Central memory CD4-positive, alpha-beta T cell (primary cell): ENCODE measurements at places on chromosomes 11 and 22.

GRCh38 chr11:17244046-17244445, 32.5 kb upstream of the NUCB2 start:
- no peak for DNase-seq

- peak; percentile 53 for DNase-seq
These were observed 82.3 kb downstream of the PDE2A start for GRCh38 chr11:72591785-72592502.

- no peak for DNase-seq
These were observed 19.2 kb downstream of the GLYATL1 start for GRCh38 chr11:58958500-58958899.

- DNase-seq, result no peak
These were observed 73.7 kb upstream of the AMOTL1 start for GRCh38 chr11:94694309-94695060.

DNA sequence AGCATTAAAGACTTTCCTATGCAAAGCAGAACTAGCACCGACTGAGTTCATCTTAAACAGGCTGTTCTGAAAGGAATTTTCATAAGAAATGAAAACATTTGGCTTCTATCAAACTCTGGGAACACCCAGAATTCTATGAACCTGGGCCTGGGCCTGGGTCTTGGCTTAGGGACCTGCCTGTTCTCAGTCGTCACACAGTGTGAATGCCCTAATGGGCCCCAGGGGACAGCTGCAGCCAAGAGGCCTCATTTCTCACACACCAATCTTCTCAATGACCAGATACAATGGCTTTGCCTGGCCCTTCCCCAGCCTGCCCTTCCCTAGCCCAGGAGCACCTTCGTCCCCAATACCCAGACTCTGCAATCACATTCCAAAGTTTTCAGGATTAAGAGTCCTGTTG, 234.9 kb upstream of the ARHGAP20 start:
- no peak for DNase-seq

DNA sequence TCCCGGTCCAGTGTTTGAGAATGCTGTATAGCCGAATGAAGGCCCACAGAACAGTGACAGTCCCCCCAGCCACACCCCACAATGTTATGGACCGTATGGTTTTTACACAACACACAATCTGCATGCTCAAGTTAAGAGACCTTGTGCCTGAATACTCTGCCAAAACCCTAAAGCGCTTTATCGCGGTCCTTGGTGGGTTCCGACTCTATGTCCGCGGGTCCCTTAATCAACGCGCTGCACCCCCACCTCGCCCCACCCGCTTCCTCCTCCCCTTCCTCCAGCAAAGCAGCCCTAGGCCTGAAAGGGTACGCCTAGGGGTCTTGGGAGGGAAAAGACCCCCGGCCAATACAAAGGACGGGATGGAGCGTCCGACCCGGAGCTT, 442 bp downstream of the COPB1 start:
- no peak for DNase-seq

- DNase-seq, result no peak
These were observed 53.0 kb downstream of the CTSC start for GRCh38 chr11:88284336-88285050.

DNA sequence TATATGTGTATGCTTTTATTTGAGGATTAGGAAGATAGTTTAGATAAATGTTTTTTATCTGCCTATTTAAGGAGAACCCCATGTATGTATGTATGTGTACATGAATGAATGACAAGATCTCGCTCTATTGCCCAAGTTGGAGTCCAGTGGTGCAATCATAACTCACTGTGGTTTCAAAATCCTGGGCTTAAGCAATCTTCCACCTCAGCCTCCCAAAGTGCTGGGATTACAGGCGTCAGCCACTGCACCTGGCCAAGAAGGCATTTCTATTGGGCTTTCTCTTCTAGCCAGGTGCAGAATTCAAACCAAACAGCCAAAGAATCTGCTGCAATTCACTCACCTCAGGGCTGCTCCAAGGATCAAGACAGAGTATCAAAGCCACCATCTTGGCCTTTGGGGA, 25.5 kb upstream of the DGKZ start:
- no peak for DNase-seq

- no peak for DNase-seq
These were observed 1233.0 kb downstream of the JRKL start for GRCh38 chr11:97622795-97623194.

- no peak for DNase-seq
These were observed 17.0 kb downstream of the NEAT1 start for GRCh38 chr11:65439331-65440181.

- no peak for DNase-seq
These were observed 20.3 kb upstream of the PHF21A start for GRCh38 chr11:46141597-46141996.

- no peak for DNase-seq
These were observed 721.8 kb downstream of the CNTN5 start for GRCh38 chr11:99742501-99742900.

GRCh38 chr11:20112291-20113148, 47.8 kb downstream of the DBX1 start:
- DNase-seq, result no peak

DNA sequence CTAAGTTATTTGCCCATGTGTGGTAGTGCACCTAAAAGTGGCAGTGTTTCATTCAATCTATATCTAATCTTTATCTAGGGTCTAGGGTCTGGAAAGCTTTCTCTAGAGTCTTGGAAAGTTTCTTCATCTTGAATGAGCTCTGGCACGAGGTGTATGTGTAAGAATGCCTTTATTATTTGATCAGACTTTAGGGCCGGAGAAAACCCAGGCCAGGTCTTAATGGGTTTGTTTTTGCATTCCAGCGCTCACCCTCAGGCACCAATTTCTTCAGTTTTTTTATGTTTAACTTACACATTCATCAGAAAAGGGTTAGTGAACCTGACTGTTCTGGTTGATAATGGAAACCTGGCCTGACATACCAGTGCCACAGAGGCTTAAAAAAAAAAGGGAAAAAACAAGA, 68.3 kb upstream of the SLN start:
- no peak for DNase-seq

DNA sequence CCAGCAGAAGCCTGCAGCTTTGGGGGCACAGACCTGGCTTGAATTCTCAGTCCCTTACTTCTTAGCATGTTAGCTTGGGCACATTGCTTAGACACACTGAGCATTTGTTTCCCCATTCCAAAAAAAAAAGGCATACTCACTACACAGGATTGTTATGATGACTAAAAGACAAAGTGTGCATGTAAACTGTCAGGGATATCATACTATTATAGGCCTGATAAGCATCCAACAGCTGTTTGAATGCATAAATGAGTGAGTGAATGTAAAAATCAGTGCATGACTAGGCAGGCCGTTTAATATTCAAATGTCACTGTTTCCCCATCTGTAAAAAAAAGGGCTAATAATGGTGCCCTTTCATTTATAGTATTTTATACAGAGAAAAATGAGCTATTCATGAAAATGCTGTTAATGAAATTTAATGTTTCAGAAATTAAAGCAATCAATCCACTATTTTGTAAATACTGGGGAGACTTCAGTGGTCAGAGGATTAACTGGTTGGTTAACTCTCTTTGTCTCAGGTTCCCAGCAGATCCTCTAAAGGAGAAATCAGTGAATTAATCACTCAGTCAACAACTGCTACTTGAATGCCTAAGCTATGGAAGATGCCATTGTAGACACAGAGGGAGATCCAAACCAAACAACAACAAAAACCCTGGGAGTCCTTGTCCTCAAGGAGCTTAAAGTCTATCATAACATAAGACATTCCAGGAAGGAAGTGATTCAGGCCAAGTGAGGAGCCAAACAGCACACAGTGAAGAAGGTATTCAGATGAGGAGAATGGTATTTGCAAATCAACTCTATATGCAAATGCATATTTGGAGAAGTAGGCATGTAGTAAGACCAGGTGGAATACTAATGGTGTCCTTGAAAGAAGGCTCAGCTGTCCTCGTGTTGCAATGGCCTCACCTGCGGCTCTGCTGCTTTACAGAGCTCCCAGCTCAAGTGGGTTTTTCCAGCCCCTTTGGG, 26.8 kb downstream of the BARX2 start:
- DNase-seq, result no peak

GRCh38 chr11:47461876-47462275, 12.9 kb upstream of the RAPSN start:
- no peak for DNase-seq

GRCh38 chr22:34783436-34783835, 282.5 kb upstream of the ISX start:
- DNase-seq, result no peak

- DNase-seq, result no peak
These were observed 85.3 kb upstream of the MYO18B start for GRCh38 chr22:25656724-25657123.

DNA sequence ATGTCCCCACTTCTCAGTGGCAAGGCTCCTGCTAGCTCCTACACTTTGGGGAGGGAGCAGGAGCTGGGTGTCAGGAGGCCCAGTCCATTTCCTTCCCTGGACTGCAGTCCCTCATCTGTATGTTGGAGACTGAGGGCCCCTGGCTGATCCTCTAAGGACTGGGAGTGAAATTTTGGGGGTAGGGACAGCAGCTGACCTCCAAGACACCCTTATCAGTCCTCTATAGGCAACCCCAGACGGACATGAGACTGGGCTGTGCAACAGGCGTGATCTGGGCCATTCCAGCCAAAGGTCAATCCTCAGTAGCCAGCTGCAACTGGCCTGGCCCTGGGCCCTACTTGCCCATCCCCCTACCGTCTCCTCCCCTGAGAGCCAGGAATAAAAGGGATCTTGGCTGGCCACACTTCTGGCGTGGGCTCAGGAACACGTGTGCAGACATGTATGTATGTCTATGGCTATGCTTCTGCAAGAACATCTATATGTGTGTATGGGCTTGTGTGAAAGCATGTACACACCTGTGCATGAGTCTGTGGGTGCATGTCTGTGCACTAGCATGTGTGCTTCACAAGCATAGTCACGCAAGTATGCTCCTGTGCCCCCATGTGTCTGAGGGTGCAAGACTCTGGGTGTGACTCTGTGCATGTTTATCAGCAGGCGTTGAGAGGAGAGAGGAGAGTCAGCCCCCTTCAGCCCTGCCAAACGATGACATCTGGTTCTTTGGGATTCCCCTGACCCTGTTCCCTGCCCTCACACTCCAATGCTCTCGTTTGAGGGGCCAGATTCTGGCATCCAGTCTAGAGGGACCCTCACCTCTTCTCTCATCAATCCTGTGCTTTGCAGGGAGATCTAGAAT, 24.6 kb upstream of the DGAT2 start:
- DNase-seq, result no peak

GRCh38 chr11:71158936-71159335, 93.4 kb downstream of the SHANK2 start:
- DNase-seq, result no peak

DNA sequence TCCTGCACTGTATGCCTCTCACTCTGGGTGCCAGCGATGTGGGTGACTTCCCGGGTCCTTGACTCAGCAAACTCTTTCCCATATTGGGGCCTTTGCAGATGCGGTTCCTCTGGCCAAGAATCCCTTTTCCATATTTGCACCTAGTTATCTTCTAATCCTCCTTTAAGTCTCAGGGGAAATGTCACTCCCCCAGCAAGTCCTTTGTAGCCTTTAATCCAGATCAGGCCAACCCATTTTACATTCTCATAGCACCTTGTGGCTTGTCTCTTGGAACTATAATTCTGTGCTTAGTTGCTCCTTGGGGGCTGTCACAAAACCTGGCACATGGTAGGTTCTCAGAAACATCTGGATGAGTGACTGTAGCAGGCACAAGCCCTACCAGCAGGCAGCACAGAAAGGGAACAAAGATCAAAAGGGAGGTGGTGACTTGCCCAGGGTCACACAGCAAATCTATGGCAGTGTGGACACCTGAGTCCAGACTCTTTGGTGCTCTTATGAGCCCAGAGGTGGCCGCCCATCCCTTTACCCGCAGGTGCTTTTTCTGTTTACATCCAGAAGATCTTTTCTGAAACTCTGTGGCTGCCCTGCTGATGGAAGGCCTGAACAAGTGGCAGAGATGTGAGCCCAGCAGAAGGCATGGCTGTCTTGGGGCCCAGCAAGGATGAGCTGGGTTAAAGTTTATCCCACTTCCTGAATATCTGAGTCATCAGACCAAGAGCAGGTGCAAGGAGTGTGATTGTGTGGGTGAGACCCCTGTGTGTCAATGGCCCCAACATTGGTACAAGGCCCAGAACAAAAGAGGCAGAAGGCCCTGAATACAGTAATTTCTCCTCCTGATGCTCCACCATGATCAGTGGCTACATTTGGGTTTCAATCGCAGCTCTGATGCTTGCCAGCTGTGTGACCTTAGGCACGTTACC, 78.6 kb upstream of the GRK3 start:
- DNase-seq, result no peak

- DNase-seq, result no peak
These were observed 24.1 kb upstream of the CHKA start for GRCh38 chr11:68145120-68145866.

GRCh38 chr22:21778705-21779363, 43.2 kb upstream of the YPEL1 start:
- no peak for DNase-seq

DNA sequence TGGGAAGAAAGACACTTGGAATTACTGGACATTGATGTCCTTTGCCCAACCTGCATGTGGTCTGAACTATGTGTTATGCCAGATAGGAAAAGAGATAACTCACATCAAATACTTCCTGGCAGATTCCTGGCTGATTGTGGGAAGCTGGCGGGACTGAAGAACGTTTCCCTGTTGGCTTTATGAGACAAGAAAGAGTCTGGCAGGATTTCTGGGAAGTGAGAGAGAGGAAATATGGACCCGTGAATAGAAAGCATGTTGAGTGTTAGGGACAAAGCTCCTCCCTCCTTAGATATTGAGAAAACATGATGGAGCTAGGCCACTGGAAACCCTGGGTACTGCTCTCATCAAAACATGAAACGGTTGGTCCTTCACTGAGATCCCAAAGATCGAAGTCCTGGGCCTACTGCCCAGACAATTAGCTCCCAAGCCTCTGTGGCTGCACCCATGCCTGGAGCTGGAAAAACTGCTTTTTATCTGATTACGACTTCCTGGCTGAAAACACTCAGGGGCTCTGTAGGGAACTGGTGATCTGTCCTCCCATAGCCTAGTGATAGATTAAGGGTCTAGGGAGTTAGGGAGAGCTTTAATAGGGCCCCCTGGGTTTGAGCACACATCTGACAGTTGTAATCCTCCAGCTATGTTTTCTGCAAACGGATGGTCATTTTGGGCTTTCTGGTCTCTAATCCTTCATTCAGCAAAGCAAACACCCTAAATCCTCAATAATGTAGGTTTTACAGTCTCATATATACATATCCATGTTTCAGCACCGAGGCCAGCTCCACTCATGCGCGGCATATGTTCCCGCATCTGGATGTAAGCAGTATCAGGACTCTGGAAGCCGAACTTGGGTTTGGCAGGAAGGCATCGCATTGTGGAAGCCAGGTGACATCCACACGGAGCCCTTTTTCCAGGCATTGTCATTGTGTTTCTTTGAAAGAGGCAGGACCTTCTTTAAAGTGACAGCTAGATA, 6.1 kb upstream of the B3GAT1 start:
- DNase-seq, result no peak

DNA sequence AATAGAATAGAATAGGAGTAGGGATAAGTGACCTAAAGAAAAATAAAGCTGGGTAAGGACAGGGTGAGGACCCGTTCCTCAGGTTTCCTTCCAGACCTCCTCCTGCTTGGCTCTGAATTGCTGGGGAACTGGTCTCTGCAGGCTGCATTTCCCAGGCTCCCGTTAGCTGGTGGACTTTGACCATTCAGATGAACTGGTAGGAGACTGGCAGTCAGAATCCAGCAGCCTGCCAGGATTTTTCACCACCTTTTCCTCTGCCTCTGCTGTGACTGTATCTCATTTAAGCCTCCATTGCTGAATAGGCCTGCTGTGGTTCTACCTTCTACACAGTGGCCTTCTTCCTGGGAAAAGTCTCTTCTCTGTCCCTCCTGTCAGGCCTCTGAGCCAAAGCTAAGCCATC, 24.6 kb upstream of the SMPD1 start:
- no peak for DNase-seq
